Aorta (tissue), 5 donors: ENCODE measurements at places on chromosomes 12 and 14. TPM values are rescaled to one million over a fixed set of nuclear protein-coding genes. Genes with fewer than 3 reads are reported as not detected.

- no peak overlapping the region for H3K4me3 ChIP-seq
- no peaks in the 10 kb centered on the region for H3K27me3 ChIP-seq
- no peaks in the 10 kb centered on the region for H3K36me3 ChIP-seq
- no peak overlapping the region for H3K27ac ChIP-seq
- H3K4me1 ChIP-seq, result no peaks in the 10 kb centered on the region
These were observed 3.1 kb upstream of the LRP1-AS start for GRCh38 chr12:57150400-57151000.

DNA sequence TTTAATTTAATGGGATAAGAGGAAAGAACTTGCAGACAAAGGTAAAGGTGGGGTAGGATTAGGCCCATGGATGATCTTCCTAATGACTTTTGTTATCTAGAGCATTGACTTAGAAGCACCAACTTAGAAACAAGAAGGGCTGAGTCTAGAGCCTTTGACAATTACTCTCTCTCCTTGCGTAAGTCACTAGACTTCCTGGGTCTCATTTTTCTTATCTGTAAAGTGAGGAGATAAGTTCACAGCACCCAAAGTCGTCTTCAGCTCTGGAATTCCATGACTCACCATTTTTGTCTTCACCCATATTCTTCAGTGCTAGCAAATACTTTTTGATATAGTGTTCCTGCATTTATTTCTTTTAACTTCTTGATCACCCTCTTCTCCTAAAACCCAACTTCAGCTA lies 75.7 kb downstream of the SSPN start:
- no peaks in the 10 kb centered on the region for H3K4me1 ChIP-seq
- H3K36me3 ChIP-seq, result no peaks in the 10 kb centered on the region
- no peaks in the 10 kb centered on the region for H3K27me3 ChIP-seq
- no peak overlapping the region for H3K4me3 ChIP-seq
- no peak for DNase-seq

GRCh38 chr12:89497005-89497404 lies 27.6 kb downstream of the GALNT4 start:
- H3K4me3 ChIP-seq, result no peak overlapping the region
- H3K27me3 ChIP-seq, result no peaks in the 10 kb centered on the region
- DNase-seq, result no peak
- H3K4me1 ChIP-seq, result no peaks in the 10 kb centered on the region
- no peaks in the 10 kb centered on the region for H3K36me3 ChIP-seq
- H3K27ac ChIP-seq, result no peak overlapping the region

DNA sequence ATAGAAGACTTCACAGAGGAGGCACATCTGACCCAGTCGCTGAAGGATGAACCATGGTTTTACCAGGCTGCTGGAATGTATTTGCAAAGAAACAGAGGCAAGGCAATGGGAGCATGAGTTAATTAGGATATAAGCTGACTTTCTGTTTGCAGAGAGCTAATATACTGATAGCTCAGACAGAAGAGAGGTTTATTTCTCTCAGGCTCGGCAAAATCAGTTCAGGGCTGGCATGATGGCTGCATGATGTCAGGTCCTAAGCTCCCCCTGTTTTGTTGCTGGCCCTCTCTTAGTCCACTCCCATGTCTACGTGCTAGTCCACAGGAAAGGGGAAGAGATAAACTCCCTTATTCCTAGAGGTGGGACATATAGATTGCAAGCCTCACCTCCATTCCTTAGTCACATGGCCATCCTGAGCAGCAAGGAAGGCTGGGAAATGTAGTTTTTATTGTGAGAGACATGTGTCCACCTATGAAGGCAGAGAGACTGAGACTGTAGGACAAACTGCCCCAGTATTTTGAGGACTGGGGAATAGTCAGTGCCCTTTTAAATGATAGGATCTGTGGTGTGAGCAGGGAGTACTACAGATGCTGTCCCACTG lies 224.5 kb downstream of the VRK1 start:
- H3K27ac ChIP-seq, result no peak overlapping the region
- no peaks in the 10 kb centered on the region for H3K36me3 ChIP-seq
- H3K4me1 ChIP-seq, result no peaks in the 10 kb centered on the region
- DNase-seq, result no peak
- H3K27me3 ChIP-seq, result no peaks in the 10 kb centered on the region

DNA sequence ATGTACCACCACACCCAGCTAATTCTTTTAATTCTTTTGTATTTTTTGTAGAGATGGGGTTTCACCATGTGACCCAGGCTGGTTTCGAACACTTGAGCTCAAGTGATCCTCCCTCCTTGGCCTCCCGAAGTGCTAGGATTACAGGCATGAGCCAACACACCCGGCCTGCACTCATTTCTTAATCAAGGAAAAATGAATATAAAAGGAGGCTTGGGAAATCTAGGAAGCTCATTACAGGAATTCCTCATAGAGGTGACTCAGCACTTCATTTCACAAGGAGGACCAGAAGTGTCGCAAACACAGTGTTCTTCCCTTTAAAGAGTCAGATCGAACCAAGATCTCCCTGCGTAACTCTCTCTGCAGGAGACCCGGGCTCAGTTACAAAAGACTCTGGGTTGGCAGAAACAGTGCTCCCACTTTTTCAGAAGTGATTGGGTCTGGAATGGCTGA lies 30.3 kb downstream of the NFKBIA start:
- no peak overlapping the region for H3K27ac ChIP-seq
- H3K4me3 ChIP-seq, result no peak overlapping the region
- H3K4me1 ChIP-seq, result no peaks in the 10 kb centered on the region
- H3K27me3 ChIP-seq, result no peaks in the 10 kb centered on the region

GRCh38 chr12:102569803-102570202 lies 89.4 kb upstream of the IGF1 start:
- H3K27me3 ChIP-seq, result no peaks in the 10 kb centered on the region
- H3K27ac ChIP-seq, result no peak overlapping the region
- DNase-seq, result no peak
- H3K36me3 ChIP-seq, result no peaks in the 10 kb centered on the region

- H3K27me3 ChIP-seq, result no peaks in the 10 kb centered on the region
- no peaks in the 10 kb centered on the region for H3K36me3 ChIP-seq
- no peaks in the 10 kb centered on the region for H3K4me1 ChIP-seq
- DNase-seq, result no peak
- no peak overlapping the region for H3K27ac ChIP-seq
These were observed 154.0 kb upstream of the NUDT4 start for GRCh38 chr12:93223440-93224426.

DNA sequence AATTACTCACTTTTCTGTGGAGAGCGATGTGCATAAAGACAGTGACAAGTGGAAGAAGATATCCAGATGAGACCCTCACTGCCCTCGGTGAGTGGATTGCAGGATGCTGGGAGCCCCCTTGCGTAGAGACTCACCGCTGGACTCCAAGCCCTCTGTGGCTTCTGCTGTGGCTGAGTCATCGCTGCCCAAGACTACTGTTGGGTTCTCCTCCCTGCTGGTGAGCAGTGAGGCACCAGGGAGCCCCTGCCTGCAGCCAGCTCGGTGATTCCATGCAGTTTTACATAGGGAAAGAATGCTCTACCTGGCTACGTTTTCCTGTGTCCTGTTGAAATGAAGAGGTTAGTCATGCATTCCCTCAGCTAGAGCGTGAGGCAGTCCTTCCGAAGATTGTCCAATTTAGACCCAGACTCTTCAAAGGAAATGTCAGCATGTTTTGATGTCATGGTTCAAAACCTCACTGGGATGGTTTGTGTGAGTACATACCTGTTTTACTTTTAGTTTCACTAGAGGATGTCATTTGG lies 28.2 kb downstream of the TRAF3 start:
- no peak for DNase-seq
- no peaks in the 10 kb centered on the region for H3K4me1 ChIP-seq
- no peak overlapping the region for H3K27ac ChIP-seq
- H3K36me3 ChIP-seq, result no peaks in the 10 kb centered on the region
- H3K4me3 ChIP-seq, result no peak overlapping the region
- H3K27me3 ChIP-seq, result no peaks in the 10 kb centered on the region

- DNase-seq, result no peak
- no peaks in the 10 kb centered on the region for H3K36me3 ChIP-seq
- H3K27ac ChIP-seq, result no peak overlapping the region
- no peaks in the 10 kb centered on the region for H3K4me1 ChIP-seq
- H3K4me3 ChIP-seq, result no peak overlapping the region
These were observed 58.9 kb upstream of the SRRM4 start for GRCh38 chr12:118922405-118922804.

- no peaks in the 10 kb centered on the region for H3K4me1 ChIP-seq
- no peaks in the 10 kb centered on the region for H3K36me3 ChIP-seq
- H3K27ac ChIP-seq, result no peak overlapping the region
- DNase-seq, result no peak
These were observed 138.9 kb downstream of the PLXNC1 start for GRCh38 chr12:94287245-94287628.

- no peak overlapping the region for H3K4me3 ChIP-seq
- no peaks in the 10 kb centered on the region for H3K36me3 ChIP-seq
- no peak for DNase-seq
- no peaks in the 10 kb centered on the region for H3K4me1 ChIP-seq
- H3K27ac ChIP-seq, result no peak overlapping the region
These were observed 45.6 kb upstream of the SMCO2 start for GRCh38 chr12:27400856-27401354.

GRCh38 chr12:18323159-18323558 lies 61.8 kb downstream of the PIK3C2G start:
- H3K4me3 ChIP-seq, result no peak overlapping the region
- no peaks in the 10 kb centered on the region for H3K27me3 ChIP-seq
- no peaks in the 10 kb centered on the region for H3K36me3 ChIP-seq
- no peaks in the 10 kb centered on the region for H3K4me1 ChIP-seq
- DNase-seq, result no peak
- H3K27ac ChIP-seq, result no peak overlapping the region

DNA sequence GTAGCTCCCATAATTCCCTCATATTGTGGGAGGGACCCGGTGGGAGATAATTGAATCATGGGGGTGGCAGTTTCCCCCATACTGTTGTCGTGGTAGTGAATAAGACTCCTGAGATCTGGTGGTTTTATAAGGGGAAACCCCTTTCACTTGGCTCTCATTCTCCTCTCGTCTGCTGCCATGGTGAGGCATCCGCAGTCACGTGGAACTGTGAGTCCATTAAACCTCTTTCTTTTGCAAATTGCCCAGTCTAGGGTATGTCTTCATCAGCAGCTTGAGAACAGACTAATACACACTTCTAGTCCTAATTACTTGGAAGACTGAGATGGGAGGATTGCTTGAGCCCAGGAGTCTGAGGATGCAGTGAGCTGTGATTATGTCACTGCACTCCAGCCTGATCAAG lies 64.4 kb downstream of the TMX1 start:
- H3K27ac ChIP-seq, result no peak overlapping the region
- no peaks in the 10 kb centered on the region for H3K36me3 ChIP-seq
- no peak for DNase-seq

DNA sequence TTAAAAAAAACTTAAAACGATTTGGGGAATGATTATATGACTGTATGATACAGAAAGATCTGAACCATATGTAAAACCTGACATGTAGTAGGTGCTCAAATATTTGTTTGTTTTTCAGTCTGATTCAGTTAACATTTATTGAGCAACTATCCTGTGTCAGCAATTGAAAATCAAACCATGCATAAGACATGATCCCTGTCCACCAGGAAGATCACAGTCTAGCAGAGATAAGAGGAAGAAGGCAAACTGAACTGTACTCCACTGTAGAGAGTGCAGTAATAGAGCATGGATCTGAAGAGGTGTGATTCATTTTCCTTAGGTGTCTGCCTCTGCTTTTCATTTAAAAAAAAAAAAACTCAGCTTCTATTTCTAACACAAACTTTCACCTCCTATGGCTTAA lies 7.9 kb upstream of the AK7 start:
- H3K27ac ChIP-seq, result no peak overlapping the region
- peaks cover 8% of the 10 kb centered on the region for H3K36me3 ChIP-seq
- no peak overlapping the region for H3K4me3 ChIP-seq
- H3K4me1 ChIP-seq, result no peaks in the 10 kb centered on the region

- H3K36me3 ChIP-seq, result no peaks in the 10 kb centered on the region
- peak; percentile 91 for DNase-seq
- no peak overlapping the region for H3K4me3 ChIP-seq
- H3K4me1 ChIP-seq, result no peaks in the 10 kb centered on the region
- H3K27me3 ChIP-seq, result no peaks in the 10 kb centered on the region
- peak overlapping the region; percentile 38 for H3K27ac ChIP-seq
These were observed 23.0 kb upstream of the GPR132 start for GRCh38 chr14:105087963-105088811.

DNA sequence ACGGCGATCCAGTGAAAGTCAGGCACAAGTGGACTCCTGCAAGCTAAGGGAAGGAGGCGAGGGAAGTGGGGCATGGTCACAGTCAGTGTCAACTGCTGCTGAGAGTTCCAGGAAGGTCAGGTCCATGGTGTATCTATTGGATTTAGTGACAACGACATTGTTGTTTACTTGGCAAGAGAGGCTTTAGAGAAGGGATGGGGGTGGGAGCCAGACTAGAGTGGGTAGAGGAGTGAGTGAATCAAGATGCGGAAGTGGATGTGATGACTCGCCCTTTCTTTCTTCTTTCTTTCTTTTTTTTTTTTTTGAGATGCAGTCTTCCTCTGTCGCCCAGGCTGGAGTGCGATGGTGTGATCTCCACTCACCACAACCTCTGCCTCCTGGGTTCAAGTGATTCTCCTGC lies 12.5 kb downstream of the P2RX7 start:
- no peaks in the 10 kb centered on the region for H3K4me1 ChIP-seq
- no peak overlapping the region for H3K27ac ChIP-seq
- no peaks in the 10 kb centered on the region for H3K36me3 ChIP-seq
- H3K27me3 ChIP-seq, result peaks cover 2% of the 10 kb centered on the region

- H3K4me3 ChIP-seq, result no peak overlapping the region
- no peaks in the 10 kb centered on the region for H3K27me3 ChIP-seq
- no peak for DNase-seq
- no peaks in the 10 kb centered on the region for H3K4me1 ChIP-seq
- no peak overlapping the region for H3K27ac ChIP-seq
These were observed 3.1 kb downstream of the ARHGEF25 start for GRCh38 chr12:57614178-57614947.

- H3K36me3 ChIP-seq, result no peaks in the 10 kb centered on the region
- H3K4me3 ChIP-seq, result no peak overlapping the region
- H3K4me1 ChIP-seq, result no peaks in the 10 kb centered on the region
- no peak for DNase-seq
- no peaks in the 10 kb centered on the region for H3K27me3 ChIP-seq
- H3K27ac ChIP-seq, result no peak overlapping the region
These were observed 174.1 kb upstream of the PDZRN4 start for GRCh38 chr12:41013881-41014642.

Gene RNF212B
- polyA plus RNA-seq, result not detected

Gene ZDHHC22
- not detected for polyA plus RNA-seq

Gene CBLN3
- 1.3 TPM for polyA plus RNA-seq

Gene DDIT3
- polyA plus RNA-seq, result 38.7 TPM

Gene LGR5
- polyA plus RNA-seq, result 0.50 TPM

Gene STXBP6
- polyA plus RNA-seq, result 0.05 TPM

Gene RND1
- polyA plus RNA-seq, result 0.56 TPM

Gene P2RX7
- 2.1 TPM for polyA plus RNA-seq

Gene OR4K17
- polyA plus RNA-seq, result not detected

Gene AKAP3
- 0.50 TPM for polyA plus RNA-seq

Gene DYRK2
- polyA plus RNA-seq, result 6.4 TPM

Gene RAD51AP1
- 2.2 TPM for polyA plus RNA-seq
